ENCODE measurements at places on chromosomes 7 and 10.
A peak's percentile ranks its signal among the peaks of the same experiment; 100 is the strongest.

DNA sequence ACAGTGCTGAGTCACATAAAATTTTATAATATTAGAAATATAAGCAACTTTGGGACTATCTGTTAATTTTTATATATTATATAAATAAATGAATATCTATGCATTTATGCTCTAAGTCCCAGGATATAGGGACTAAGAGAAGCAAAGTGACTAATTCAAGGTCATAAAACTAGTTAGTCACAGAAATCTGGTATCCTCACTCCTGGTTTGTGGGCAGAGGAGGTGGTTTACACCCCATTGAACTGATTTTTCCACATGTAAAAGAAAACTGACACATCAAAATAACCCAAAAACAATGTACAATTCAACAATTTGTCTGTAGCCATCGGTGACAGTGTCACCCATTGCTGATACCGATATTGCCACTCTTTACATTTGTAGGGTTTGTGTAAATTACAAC, 3.0 kb downstream of the PCLO start:
- DNase-seq: no peak

DNA sequence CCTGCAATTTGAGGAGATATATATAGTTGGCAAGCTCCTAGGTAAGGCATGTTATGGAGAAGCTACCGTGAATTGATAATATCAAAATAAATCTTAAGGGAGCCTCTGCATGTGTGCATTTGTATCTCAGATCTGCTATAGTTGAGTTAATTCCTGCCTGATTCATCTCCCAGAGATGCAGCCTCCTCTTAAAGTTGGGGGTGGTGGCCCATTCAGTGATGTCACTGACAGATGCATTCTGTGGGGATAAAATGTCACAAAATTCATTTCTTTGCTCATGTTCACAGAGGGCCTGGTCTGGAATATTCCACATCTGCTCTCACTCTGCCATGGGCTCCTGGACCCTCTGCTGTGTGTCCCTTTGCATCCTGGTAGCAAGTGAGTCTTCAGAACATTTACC, 185.8 kb upstream of the PRSS1 start:
- peak; percentile 64 for DNase-seq

DNA sequence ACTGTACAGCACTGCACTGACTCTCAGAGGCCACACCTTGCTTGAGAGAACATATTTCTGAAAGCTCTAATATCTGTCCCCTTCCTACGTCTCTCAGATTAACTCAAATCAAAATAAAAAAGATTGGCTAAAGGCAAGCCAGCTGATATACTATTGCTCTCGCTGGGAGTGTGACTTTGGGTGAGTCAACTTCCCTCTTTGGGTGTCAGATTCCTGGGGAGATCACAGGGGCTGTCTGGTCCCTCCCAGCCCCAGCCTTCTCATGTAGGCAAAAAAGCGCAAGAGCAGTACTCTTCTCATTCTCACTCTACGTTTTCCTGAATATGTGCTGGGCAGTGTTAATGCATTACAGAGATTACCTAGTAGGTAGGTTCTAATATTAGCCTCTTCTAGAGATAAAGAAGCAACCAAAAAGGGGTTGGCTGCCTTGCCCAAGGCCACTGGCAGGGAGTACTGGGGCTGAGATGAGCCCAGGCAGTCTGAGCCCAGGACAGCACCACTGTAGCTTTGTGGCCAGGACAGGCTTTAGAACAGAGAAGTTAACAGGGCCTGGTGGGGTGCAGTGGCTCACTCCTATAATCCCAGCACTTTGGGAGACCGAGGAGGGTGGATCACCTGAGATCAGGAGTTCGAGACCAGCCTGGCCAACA, 9.1 kb upstream of the DENND2A start:
- peak; percentile 55 for DNase-seq

DNA sequence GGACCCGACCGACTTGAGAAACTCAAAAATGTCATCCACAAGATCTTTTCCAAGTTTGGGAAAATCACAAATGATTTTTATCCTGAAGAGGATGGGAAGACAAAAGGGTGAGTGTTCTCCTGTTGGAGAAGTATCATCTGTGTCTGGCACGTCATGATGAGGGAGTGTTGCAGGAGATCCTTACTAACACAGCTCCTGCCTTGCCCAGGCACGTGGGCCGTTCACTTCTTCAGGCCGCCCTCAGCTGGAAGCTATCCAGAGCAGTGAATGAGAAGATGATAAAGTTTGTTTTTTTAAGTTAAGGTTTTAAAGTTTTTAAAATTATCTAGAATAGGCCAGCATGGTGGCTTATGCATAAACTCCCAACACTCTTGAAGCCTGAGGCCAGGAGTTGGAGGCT, 6.2 kb downstream of the EIF3B start:
- DNase-seq: peak; percentile 42

DNA sequence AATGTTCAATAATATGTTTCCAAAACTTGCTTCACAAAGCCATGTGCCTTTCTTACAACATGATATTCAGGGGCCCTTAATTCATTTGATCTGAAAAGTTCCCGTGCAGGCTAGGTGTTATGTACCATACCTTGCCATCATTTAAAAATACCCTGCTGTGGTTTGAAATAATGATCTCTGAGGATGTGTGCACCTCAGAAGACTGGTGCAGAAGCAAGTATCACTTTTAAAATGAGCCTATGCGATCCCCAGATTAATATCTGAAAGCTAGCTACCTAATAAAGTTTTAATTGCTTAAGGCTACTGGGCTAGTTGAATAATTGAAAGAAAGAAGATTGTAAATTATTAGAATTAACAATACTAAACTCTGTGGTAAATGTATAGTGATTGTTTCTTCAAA, 262.4 kb downstream of the CDK14 start:
- DNase-seq: no peak

GRCh38 chr10:87842776-87843497, 20.4 kb downstream of the KLLN start:
- peak; percentile 72 for DNase-seq

- no peak for DNase-seq
These were observed 5.1 kb downstream of the SLC29A4 start for GRCh38 chr7:5287802-5288201.

DNA sequence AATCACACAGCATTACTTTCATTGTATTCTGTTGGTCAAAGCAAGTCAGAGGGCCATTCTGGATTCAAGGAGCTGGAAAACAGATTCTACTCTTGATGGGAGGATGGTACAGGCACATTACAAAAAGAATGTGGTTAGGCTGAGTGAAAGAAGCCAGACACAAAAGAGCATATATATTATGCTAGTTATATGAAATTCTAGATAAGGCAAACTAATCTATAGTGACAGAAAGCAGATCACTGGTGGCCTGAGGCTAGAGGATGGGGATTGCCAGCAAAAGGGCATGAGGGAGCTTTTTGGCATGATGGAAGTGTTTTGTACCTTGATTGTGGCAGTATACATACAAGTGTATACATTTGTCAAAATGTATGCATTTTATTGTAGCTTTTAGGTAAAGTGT, 96.8 kb downstream of the SPAG6 start:
- DNase-seq: no peak

- no peak for DNase-seq
These were observed 4.7 kb upstream of the TMEM72 start for GRCh38 chr10:44906486-44906885.
